Activated B cell treated with CpG ODN at 0.5 μM for 24 hours (primary cell): ENCODE measurements at places on chromosomes 3 and 15.

GRCh38 chr3:98326105-98326893 is 27.4 kb upstream of the OR5K4 start:
- no peak overlapping the region for H3K27ac ChIP-seq
- DNase-seq, result no peak
- no peaks in the 10 kb centered on the region for H3K36me3 ChIP-seq
- H3K4me1 ChIP-seq, result no peaks in the 10 kb centered on the region
- no peak overlapping the region for H3K4me3 ChIP-seq

DNA sequence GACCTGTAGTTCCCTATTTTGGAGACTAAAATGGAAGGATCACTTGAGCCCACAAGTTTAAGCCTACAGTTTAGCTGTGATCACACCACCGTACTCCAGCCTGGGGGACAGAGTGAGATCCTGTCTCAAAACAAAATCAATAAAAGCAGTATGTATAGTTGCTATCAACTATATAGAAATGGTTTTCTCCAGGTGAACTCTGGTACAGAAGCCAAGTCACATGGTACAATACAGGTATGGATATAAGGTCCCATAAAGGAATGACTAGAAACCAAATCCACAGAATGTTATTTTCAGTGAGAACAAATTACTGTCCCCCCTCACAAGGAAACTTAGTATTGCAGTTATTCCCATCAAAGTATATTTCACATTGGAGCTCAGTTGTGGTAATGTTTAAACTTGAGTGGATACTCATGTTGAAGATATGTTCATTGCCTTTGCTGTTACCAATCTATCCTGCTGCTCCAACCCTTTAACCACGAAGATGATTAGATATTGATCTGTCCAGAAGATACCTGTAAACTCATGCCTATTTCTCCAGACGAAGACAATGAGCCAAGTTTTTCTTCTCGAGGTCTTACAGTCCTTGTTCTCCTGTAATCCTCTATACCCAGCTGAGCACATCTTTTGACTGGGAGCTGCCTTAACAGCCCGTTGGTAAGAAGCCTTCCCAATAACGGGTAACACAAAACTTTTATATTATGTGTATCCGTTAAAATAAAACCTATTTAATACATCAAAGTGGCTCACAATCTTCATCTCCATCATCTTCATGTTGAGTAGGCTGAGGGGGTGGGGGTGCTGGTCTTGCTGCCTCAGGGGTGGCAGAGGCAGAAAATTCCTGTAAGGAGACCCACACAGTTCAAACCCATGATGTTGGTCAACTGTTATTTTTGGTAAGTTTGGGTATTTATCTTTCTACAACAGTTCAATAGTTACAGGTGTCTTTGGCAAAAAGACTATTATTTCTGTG is 24.6 kb downstream of the TRA2B start:
- H3K27me3 ChIP-seq, result no peaks in the 10 kb centered on the region
- no peak overlapping the region for H3K27ac ChIP-seq

DNA sequence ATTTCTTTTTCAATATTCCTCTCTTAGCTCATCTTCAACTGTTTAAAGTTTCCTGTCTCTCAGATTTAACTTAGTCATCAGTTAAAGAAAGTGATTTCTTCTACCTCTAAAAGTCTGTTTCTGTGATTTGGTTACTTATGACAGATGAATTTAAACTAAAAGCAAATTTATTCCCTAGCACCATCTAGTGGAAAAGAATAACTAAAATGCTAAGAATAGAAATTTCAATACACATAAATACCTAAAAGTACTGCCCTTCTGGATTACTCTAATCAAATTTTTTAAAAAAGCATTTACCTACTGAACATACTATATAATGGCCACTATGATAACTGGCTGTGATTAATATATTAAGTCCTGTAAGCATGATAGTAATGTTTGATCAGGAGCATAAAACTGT is 14.0 kb upstream of the ZCWPW2 start:
- peaks cover 26% of the 10 kb centered on the region for H3K36me3 ChIP-seq
- H3K27ac ChIP-seq, result no peak overlapping the region
- DNase-seq, result no peak
- H3K4me1 ChIP-seq, result no peaks in the 10 kb centered on the region
- H3K4me3 ChIP-seq, result no peak overlapping the region

DNA sequence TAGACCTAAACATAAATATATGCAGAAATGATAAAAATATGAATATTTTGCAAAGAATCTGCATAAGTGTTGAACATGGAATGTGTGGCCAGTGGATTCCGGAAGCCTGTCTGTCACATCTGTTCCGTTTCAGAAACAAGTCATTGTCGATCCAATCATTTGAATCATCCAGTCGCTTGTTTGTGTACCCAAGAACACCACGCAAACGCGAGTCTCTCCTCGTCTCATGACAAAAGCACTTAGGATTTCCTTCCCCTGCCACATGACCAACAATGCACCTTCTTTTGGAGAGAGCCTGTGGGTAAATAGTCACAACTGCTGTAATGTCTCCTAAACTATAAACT is 80.2 kb downstream of the FMN1 start:
- H3K4me1 ChIP-seq, result no peaks in the 10 kb centered on the region
- H3K27me3 ChIP-seq, result peaks cover 3% of the 10 kb centered on the region
- no peak for DNase-seq

DNA sequence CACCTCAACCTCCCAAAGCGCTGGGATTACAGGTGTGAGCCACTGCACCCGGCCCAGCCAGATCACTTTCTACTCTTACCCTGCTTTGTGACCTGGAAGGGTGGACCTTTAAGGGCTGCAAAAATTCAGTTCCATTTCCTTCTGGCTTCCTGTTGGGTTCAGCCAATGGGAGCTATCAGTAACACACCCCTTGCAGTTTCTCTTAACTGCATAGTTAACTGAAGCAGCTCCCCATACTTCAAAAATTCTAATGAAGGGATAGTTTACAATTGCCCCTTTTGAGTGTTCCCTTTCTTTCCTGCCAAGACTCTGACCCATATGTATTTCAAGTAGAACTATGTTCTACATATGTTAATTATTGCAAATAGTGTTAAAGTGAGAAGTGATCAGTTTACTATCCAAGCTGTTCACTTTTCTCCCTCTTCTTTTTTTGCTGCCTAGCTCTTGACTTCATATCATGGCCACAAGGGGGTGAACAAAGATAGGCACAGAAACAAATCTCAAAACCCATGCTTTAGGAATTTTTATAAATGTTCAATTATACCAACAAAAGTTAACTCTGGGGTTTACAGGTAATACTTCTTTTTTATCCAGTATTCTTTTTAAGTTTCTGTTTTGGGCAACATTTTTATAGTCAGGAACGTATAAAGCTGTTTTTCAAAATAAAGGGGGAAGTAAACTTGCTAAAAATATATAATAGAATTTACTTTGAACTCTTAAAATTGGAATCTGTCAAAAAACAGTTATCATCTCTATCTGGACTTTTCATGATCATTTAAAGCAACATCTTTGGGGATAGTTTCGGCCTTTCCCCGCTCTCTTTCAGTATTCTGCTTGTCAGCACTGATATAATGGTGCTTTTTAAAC is 8.1 kb downstream of the PGBD4 start:
- no peak for DNase-seq
- no peak overlapping the region for H3K4me3 ChIP-seq
- H3K36me3 ChIP-seq, result peaks cover 1% of the 10 kb centered on the region
- H3K27ac ChIP-seq, result no peak overlapping the region
- no peaks in the 10 kb centered on the region for H3K27me3 ChIP-seq

GRCh38 chr15:74821091-74821789 is 5.2 kb upstream of the CPLX3 start:
- no peaks in the 10 kb centered on the region for H3K27me3 ChIP-seq
- peak overlapping the region; percentile 63 for H3K4me3 ChIP-seq
- peaks cover 43% of the 10 kb centered on the region for H3K4me1 ChIP-seq
- H3K27ac ChIP-seq, result peak overlapping the region; percentile 31
- peak; percentile 47 for DNase-seq

DNA sequence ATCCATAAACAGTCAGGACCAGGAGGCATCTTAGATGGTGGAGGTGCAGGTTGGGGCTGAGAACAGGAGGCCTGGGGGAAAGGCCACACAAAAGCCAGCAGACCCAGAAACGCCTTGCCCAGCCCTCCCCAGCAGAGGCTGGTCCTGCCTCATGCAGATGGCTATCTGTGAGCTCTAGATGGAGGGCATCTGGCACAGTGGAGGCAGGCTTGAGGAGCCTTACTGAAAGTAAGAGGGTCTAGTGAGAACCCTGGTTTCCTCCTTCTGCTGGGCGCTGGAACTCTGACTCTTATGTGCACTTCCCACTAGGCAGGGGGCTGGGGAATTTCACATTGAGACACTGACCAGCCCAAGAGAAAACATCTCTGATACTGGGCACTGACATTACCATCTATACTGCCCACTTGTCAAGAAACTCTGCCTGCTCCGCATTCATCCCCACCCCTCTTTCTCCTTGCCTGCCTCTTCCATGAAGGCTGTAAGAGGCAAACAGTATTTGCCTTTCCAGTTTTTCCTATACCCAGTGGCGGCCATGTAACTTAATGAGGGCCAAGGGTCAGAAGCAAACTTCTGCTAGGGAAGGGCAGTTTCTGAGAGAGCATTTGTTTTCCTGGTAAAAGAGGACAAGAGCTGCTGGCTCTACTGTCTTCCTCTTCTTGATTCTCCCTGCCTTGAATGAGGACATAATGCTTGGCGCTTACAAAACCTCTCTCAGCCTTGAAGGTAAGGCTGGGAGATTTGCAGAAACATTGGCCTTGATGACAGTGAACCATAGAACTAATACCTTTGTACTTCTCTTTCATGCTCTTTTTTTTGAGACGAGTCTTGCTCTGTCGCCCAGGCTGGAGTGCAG is 4.4 kb upstream of the SCN5A start:
- peaks cover 30% of the 10 kb centered on the region for H3K27me3 ChIP-seq
- peaks cover 2% of the 10 kb centered on the region for H3K4me1 ChIP-seq
- no peak overlapping the region for H3K27ac ChIP-seq
- H3K36me3 ChIP-seq, result no peaks in the 10 kb centered on the region

- no peak for DNase-seq
- no peak overlapping the region for H3K27ac ChIP-seq
- H3K27me3 ChIP-seq, result no peaks in the 10 kb centered on the region
- no peak overlapping the region for H3K4me3 ChIP-seq
- H3K36me3 ChIP-seq, result no peaks in the 10 kb centered on the region
These were observed 114.5 kb upstream of the PHLDB2 start for GRCh38 chr3:111744611-111745010.
